Ascending aorta (tissue), 2 donors: ENCODE measurements at places on chromosomes 16 and 17. TPM values are rescaled to one million over a fixed set of nuclear protein-coding genes. Genes with fewer than 3 reads are reported as not detected.

WFIKKN2 gene
- total RNA-seq = not detected

TBKBP1 gene
- total RNA-seq = 18.3 TPM

DNA sequence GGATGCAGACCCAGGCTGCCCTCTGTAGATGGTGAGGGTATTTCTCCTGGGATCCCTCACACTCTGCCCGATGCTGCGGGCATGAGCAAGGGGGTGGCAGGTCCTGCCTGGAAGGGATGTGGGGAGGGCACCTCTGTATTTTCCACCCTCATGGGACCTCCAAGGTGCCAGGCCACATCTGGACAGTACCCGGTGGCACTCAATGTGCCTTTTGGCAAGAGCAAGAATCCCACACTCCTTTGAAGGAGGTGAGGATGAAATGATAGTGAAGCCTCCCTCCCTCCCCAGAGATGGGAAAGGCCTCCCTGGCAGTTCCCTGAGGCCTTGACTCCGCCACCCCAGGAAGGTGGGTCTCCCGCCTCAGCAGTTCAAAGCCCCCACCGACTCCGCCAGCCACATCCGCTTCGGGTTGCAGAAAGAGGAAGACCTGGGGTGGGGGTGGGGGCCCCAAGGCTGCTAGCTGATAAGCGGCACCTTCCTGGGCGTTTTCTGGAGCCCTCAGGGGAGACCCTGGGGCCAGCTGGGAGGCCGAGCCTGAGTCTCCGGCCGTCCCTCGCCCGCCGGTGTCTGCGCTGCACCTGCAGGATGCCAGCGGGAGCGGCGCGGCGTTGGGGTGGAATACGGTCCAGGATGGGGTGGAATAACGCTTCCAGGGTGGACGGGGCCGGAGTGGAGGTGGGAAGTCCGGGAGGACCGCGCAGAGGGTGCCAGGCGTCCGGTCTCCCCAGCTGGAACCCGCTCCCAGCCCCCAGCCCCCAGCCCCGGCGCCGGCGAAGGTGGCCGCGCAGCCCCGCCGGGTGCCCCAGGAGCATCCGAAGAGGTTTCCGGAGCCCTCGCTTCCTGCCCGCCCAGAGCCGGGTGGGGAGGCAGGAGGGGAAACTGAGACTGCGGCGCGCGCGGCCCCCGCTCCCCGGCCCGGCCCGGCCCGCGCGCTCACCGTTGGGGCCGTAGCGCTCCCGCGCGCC lies 718 bp downstream of the ATP2A3 start:
- H3K4me1 ChIP-seq = peaks cover 25% of the 10 kb centered on the region
- H3K4me3 ChIP-seq = peak overlapping the region; percentile 65
- no peak for DNase-seq

DNA sequence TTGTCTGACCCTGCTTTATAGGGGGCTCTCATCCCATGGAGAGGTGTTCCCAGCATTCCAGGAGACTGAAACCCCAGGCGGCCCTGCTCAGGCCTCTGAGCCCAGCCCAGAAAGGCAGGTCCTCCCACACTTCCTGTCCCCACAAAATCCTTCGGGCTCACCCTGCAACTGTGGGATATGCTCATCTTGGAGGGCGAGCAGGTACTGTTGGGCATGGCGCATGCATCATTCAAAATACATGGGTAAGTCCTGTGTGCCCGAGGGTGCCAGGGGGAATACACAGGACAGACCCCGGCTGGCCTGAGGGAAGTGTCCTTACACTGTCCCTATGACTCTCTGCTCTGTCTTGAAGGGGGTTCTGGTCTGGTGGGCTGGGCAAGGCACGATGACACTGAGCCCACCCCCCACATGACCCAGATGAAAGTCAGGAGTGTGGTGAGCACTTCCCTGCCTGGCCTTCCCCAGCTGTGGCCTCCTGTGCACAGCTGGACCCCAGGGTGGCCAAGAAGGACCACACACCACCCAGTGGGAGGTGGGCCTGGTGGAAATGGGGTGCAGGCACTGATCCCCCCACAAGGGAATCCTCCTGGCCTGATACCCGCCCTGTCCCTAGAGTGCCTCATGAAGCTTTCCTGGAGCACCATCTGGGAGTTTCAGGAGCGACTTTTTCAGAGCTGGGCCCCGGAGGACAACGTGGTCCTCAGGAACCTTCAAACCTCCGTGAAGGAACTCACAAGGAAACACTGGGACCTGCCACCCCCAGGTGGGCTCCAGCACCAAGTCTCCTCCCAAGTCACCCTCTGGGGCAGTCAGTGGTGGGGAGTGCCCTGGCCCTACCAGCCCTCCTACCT lies 46.7 kb downstream of the USP22 start:
- H3K4me1 ChIP-seq = peaks cover 14% of the 10 kb centered on the region
- H3K27ac ChIP-seq = no peak overlapping the region
- H3K4me3 ChIP-seq = no peak overlapping the region
- H3K27me3 ChIP-seq = no peaks in the 10 kb centered on the region

GRCh38 chr16:72721981-72722380 lies 325.9 kb downstream of the ZFHX3 start:
- H3K4me1 ChIP-seq = no peaks in the 10 kb centered on the region
- H3K4me3 ChIP-seq = no peak overlapping the region
- H3K27ac ChIP-seq = no peak overlapping the region
- no peak for DNase-seq
- H3K27me3 ChIP-seq = no peaks in the 10 kb centered on the region

CEP95 gene
- 6.9 TPM for total RNA-seq

ABCA3 gene
- total RNA-seq = 25.9 TPM

DNA sequence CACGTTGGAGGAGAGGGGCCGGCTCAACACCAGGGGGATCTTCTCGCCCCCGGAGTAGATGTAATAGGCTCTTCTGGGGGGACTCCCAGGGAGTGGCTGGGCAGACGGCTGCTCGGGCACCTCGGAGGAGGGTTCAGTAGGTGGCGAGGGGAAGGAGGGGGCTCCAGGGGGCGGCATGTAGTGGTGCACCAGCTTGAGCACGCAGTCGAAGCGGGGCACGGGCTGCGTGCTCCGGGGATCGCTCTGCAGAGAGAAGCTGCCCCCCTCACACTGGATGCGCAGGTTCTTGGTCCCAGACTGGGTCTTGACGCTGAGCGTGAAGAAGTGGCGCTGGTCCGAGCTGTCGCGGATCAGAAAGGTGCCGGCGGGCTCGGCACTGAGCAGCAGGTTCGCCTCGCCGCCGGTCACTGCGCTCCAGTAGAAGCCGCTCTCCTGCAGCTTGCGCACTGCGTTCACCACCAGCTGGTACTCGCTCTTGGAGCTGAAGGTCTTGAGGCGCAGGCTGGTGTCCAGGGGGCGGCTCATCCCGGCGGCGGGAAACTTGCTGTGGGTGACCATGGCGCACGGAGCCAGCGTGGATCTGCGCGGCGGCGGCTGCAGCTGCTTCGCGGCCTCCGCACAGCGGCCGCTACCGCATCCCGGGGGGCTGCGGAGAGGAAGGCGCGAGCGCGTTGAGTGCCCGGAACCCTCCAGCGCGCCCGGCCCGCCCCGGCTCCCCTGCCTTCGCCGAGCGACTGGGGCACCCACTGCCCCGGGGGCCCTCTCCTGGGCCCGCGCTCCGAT lies 1.1 kb downstream of the SOCS3 start:
- H3K36me3 ChIP-seq = peaks cover 29% of the 10 kb centered on the region
- H3K27me3 ChIP-seq = no peaks in the 10 kb centered on the region

GRCh38 chr16:78278056-78278450 lies 178.6 kb downstream of the WWOX start:
- no peak for DNase-seq
- H3K36me3 ChIP-seq = no peaks in the 10 kb centered on the region
- no peak overlapping the region for H3K27ac ChIP-seq
- no peaks in the 10 kb centered on the region for H3K27me3 ChIP-seq

- H3K27me3 ChIP-seq = no peaks in the 10 kb centered on the region
- no peak overlapping the region for H3K4me3 ChIP-seq
- peak overlapping the region; percentile 75 for H3K27ac ChIP-seq
- H3K36me3 ChIP-seq = no peaks in the 10 kb centered on the region
- peaks cover 38% of the 10 kb centered on the region for H3K4me1 ChIP-seq
- DNase-seq = no peak
These were observed 12.5 kb downstream of the ARHGAP23 start for GRCh38 chr17:38440614-38441397.
